ENCODE measurements at places on chromosomes 7 and 10. TPM values are rescaled to one million over a fixed set of nuclear protein-coding genes. Genes with fewer than 3 reads are reported as not detected.

Gene ZNF746
- total RNA-seq = 13.3 TPM

Gene TMEM72
- total RNA-seq = not detected

Gene TMEM184A
- not detected for total RNA-seq

Gene C10orf95
- total RNA-seq = 0.15 TPM

GRCh38 chr10:118276727-118277126 is 65.4 kb downstream of the FAM204A start:
- no peaks in the 10 kb centered on the region for H3K36me3 ChIP-seq
- no peak overlapping the region for H3K27ac ChIP-seq
- no peak for DNase-seq
- H3K4me3 ChIP-seq = no peak overlapping the region

GRCh38 chr7:46571996-46572395 is 650.9 kb upstream of the IGFBP3 start:
- no peaks in the 10 kb centered on the region for H3K36me3 ChIP-seq
- H3K4me1 ChIP-seq = no peaks in the 10 kb centered on the region
- no peak for DNase-seq
- H3K4me3 ChIP-seq = no peak overlapping the region

- no peaks in the 10 kb centered on the region for H3K27me3 ChIP-seq
- no peaks in the 10 kb centered on the region for H3K4me1 ChIP-seq
- no peak for DNase-seq
- no peaks in the 10 kb centered on the region for H3K36me3 ChIP-seq
- H3K27ac ChIP-seq = no peak overlapping the region
Observed at GRCh38 chr10:11573497-11573896, 38.0 kb downstream of the USP6NL start.

- H3K4me1 ChIP-seq = peaks cover 4% of the 10 kb centered on the region
- H3K36me3 ChIP-seq = peaks cover 11% of the 10 kb centered on the region
- no peak overlapping the region for H3K4me3 ChIP-seq
Observed at GRCh38 chr10:114485696-114486400, 81.5 kb upstream of the AFAP1L2 start.

- DNase-seq = no peak
- no peaks in the 10 kb centered on the region for H3K36me3 ChIP-seq
- peaks cover 3% of the 10 kb centered on the region for H3K4me1 ChIP-seq
- no peak overlapping the region for H3K27ac ChIP-seq
Observed at GRCh38 chr7:25643770-25644394, 415.6 kb upstream of the NPVF start.

GRCh38 chr7:99270702-99271101 is 1.9 kb upstream of the MYH16 start:
- 0 out of 2 replicates have a peak, but pooled peaks cover 4% of the 10 kb centered on the region for H3K4me1 ChIP-seq
- no peak overlapping the region for H3K4me3 ChIP-seq
- DNase-seq = no peak
- no peak overlapping the region for H3K27ac ChIP-seq
- no peaks in the 10 kb centered on the region for H3K36me3 ChIP-seq
